Lower leg skin (tissue), 4 donors: ENCODE measurements at places on chromosomes 16 and 17. TPM values are rescaled to one million over a fixed set of nuclear protein-coding genes. Genes with fewer than 3 reads are reported as not detected.

GRCh38 chr17:29867643-29868181, 62.3 kb downstream of the SSH2 start:
- no peak for DNase-seq

- no peak for DNase-seq
These were observed 7.1 kb upstream of the IL32 start for GRCh38 chr16:3058139-3059030.

DNA sequence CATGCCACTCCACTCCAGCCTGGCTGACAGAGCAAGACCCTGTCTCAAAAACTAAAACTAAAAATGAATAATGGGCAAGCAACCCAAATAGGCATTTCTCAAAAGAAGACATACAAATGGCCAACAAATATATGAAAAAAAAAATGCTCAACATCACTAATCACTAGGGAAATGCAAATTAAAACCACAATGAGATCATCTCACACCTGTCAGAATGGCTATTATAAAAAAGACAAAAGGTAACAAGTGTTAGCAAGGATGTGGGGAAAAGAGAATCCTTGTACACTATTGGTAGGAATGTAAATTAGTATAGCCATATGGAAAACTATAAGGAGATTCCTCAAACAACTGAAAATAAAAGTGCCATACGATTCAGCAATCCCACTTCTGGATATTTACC, 7.1 kb upstream of the ERCC4 start:
- no peak for DNase-seq

The SLX1A gene
- total RNA-seq = 64.4 TPM

GRCh38 chr17:7572588-7573323, 6.7 kb upstream of the CD68 start:
- DNase-seq = peak; percentile 100

The SOST gene
- 0.49 TPM for total RNA-seq

DNA sequence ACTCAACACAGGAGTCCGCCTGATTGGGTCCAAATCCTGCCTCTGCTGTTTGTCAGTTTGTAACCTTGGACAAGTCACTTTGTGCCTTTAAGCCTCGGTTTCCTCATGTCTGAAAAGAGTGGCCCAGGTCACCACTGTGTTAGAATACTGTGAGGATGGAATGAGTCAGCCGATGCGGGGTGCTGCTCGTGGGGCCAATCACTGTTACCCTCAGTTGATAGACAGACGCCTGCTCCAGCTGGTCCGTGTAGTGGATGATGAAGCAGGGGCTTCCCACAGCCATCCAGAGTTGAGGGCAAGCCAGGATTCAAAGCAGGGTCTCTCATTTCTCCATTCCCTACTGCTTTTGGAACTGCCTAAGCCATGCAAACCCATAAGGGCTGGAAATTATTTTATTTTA, 5.8 kb downstream of the FBXL19 start:
- no peak for DNase-seq

DNA sequence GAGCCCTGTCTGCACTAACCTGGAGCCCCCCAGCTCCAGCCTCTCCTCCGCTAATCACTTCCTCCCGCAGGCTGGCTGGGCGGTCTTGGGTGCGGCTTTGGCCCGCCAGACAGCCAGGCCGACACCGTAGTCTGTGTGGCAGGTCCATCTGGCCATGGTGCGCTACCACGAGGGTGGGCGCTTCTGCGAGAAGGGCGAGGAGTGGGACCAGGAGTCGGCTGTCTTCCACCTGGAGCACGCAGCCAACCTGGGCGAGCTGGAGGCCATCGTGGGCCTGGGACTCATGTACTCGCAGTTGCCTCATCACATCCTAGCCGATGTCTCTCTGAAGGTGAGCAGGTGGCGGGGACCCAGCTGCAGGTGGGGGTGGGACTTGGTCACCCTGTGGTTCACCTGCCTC, 30.7 kb upstream of the POLR3E start:
- no peak for DNase-seq

DNA sequence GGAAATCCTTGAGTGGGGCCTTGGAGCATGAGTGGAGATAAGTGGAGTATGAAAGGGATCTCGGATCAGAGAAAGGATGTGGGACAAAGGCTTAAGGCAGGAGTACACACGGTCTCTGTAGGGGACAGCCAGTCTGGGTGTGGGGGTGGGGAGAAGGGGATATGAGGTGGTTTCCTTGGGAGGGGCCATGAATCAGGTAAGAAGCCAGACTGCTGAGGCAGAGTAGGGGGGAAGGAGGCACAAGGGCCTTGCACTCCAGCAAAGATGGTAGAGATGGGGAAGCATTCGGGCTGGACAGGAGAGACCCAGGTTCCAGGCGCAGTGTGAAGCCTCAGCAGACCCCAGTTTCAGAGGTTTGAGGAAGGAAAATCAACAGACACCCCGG, 1.6 kb downstream of the HSD11B2 start:
- no peak for DNase-seq

- no peak for DNase-seq
These were observed 217.3 kb upstream of the SDK2 start for GRCh38 chr17:73861543-73861942.

DNA sequence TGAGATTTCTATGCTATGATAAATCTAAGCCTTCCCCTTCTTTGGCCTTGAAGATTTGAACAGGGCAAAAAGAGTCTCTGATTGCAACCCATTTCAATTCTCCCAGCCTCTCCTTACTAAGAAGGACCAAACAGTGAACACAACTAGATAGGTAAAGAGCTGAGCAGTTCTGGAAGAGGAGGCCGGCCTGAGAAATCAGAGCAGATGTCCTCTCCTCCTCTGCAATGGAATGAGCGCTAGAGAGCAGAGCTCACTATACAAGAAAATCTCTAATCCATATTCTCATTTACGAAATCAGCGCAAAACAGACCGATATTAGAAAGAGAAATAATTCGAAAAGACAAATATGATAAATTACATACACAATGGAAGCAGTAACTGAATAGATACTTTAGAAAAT, 124.2 kb downstream of the CDK5R1 start:
- no peak for DNase-seq

The SNTB2 gene
- 53.5 TPM for total RNA-seq

DNA sequence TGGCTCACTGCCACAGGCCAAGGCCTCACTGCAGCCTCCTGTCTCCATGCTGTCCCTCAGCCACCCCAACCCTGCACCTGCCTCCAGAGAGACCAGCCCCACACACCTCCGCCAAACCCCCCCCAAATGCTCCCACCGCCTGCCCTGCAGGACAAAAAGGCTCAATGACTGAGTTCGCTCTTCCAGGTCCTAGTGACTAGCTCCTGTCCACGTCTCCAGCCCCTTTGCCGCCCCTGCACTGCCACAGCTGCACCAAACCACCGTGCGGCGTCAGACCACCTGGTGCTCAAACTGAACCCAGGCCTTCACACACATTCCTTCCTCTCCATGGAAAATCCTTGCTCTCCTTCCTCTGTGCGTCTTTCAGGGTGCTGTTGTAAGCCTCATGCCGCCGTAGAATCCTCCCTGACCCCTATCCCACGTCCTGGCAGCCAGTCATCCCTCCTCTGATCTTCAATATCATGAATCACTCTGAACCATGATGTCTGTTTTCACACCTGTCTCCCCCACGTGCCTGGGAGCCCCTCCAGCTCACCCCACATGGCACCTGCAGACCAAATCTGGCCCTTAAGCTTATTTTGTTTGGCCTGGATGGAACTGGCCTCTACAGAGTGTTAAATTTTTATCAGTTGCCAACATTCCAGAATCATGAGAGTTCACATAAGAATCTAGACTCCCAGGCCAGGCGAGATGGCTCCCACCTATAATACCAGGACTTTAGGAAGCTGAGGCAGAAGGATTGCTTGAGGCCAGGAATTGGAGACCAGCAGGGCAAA, 4.3 kb upstream of the GSG1L start:
- no peak for DNase-seq

- no peak for DNase-seq
These were observed 55.2 kb downstream of the ACTG1 start for GRCh38 chr17:81457401-81457800.

GRCh38 chr16:80719573-80719972, 84.8 kb downstream of the CDYL2 start:
- DNase-seq = no peak

The MT1F gene
- total RNA-seq = 17.2 TPM

- DNase-seq = no peak
These were observed 72.7 kb downstream of the N4BP1 start for GRCh38 chr16:48537275-48537674.

- DNase-seq = no peak
These were observed 31.1 kb downstream of the ADCY7 start for GRCh38 chr16:50297301-50298074.

The TMEM97 gene
- 5.7 TPM for total RNA-seq

DNA sequence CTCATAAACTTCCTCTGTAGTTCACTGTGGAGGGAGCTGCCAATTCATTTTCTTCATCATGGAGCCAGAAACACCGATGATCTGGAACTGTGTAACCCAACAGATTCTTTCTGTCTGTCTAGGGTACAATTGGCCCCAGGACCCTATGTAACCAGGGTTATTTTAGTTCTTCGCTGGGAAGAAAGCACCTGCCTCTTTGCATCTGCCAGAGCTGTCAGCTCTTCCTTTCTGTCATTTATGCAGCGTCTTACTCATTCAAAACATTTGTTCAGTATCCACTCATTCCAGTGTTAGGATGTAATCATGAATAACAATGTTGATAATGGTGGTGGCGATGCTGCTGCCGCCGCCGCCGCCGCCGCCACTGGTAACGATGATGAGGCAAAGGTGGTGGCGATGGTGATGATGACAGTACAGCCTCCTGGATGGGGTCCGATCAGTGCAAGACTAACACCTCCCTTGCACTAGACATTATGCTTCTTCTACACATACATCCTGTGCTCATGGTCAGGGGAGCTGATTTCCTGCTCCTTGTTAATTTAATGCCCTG, 46.1 kb downstream of the IRX5 start:
- DNase-seq = no peak

The FBXW10 gene
- not detected for total RNA-seq

DNA sequence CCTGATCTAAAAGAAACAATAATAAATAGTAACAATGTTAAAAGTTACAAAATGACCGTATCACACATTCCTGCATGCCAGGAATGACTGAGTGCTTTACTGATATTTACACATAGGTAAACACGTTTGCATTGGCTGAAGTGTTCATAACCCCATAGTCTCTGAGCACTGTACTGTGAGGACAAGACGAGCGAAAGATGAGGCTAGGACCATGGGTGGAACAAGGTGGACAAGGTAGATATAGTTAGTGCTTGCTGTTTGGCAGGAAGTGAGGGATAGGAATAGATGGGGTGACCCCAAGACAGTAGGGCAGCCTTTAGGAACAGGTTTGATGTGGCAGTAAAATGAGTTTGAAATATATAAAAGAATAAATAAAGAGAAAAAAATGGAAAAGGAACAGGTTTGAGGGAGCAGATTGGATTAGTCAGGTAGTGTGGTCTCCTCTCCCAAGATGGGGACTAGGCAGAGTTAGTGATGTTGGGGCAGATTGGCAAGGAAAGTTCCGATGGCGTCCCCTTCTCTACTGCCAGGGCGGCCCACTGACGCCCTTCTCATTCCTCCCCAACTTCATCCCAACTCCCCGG, 452 bp upstream of the E2F4 start:
- DNase-seq = no peak

The HOXB3 gene
- total RNA-seq = 14.1 TPM

The MT4 gene
- not detected for total RNA-seq

DNA sequence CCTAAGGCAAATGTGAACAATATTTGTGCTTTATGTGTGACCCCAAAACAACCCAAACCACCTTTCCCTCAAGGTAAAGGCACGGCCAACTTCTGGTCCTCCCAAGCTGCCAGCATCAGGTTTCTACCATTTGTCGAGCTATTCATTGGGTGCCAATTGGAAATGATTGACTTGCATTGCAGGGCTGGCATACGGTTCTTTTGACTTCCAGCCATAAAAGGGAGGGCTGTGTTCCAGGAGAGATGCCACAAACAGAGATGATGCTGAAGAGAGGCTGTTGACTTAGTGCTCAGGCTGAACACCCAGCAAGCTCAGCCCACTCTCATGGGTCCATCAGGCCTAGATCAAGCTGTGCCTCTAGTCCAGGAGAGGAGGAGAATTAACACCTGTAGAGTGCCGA, 252.4 kb downstream of the GRIN2A start:
- no peak for DNase-seq

DNA sequence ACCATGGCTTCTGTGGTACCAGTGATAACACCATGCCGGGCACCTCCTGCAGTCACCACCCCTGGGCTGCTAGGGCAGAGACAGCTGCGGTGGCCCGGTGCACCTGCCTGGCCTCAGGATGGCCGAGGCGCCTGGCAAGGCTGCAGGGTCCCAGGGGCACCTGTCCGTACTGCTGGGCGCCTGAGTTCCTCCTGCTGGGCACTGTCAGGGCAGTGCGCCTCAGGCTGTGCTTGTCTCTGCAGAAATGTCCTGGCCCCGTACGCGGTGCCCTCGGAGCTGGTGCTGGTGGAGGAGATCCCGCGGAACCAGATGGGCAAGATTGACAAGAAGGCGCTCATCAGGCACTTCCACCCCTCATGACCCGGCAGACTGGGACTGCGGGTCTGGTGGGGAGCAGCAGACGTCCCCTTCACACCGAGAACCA, 17.7 kb upstream of the CDH15 start:
- DNase-seq = no peak

The OTOA gene
- not detected for total RNA-seq

The MPV17L gene
- total RNA-seq = 5.4 TPM

The HIGD1B gene
- total RNA-seq = not detected

GRCh38 chr17:72387487-72387886, 266.7 kb downstream of the SOX9 start:
- no peak for DNase-seq

DNA sequence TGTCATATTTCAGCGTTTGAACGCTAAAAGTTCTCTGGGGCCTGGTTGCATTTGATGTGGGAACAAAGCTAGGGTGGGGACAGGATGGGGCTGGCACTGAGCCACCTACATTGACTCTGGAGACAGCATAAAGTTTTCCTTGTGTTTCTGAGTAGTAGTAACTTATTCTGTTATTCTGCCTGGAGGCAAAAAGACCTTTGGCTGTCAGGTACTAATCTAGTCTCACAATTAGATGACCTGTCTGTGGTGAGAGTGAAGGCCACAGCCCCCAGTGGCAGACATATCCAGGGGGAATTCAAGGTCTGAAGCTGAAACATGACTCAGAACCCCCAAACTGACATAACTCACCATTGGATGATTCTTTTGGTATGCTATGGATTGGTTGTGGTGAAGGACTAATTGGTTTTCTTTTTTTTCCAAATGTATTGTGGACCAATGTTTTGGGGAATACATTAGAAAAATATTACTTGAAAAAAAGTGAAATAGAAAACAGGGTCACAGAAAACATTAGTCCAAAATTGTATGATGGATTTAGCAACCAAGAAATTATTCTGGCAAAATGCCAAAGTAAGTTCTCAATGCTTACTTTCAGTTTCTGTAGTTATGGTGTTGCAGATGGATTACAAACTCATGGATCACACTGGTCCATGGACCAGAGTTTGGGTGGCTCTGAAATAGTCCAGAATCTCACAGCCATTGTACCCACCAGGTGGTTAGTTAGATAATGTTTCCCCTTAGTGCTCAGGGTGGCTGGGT, 10.5 kb upstream of the SALL1 start:
- no peak for DNase-seq

The ZFP3 gene
- total RNA-seq = 2.4 TPM
